Panc1 (cell line): ENCODE measurements at places on chromosomes 6 and 20.

- no peak for DNase-seq
These were observed 104.0 kb downstream of the BANF2 start for GRCh38 chr20:17803765-17804164.

DNA sequence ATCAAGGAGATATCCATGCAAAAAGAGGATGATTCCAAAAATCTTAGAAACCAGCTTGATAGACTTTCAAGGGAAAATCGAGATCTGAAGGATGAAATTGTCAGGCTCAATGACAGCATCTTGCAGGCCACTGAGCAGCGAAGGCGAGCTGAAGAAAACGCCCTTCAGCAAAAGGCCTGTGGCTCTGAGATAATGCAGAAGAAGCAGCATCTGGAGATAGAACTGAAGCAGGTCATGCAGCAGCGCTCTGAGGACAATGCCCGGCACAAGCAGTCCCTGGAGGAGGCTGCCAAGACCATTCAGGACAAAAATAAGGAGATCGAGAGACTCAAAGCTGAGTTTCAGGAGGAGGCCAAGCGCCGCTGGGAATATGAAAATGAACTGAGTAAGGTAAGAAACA lies 10.1 kb upstream of the SNRNP48 start:
- DNase-seq: no peak

DNA sequence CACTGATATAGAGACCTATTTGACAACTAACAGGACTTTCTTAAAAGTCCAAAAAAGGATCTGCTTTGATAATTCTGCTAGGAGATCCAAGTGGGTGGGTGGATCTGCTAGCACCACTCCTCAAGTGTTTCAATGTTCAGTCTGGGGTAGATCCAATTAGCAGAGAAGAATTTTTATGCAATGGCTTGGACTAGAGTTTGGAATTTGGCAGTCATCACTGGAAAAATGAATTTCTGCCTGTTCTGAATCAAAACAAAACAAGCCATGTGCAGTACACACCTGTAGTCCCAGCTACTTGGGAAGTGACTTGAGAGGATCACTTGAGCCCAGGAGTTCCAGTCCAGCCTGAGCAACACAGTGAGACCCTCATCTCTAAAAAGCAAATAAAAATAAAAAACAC lies 12.6 kb upstream of the GNMT start:
- DNase-seq: no peak

DNA sequence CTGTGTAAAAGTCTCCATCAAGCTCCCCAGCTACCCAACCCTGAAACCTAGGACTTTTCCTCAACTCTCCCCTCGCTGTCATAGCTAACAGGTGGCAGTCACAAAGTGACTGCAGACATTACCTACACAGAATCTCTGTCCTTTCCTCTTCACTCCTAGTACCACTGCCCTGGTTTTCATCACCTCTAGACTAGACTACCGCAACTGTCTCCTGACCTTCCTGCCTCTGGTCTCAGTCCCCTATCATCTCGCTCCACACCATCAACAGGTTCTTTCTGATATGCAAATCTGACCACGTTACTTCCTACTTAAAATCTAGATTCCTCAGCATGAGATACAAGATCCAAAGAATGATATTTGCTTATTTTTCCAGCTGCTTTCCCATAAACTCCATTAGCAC lies 93.8 kb downstream of the SMLR1 start:
- DNase-seq: no peak

GRCh38 chr6:10659699-10660348 lies 34.6 kb downstream of the C6orf52 start:
- no peak for DNase-seq
